GDM1 (cell line): ENCODE measurements at places on chromosomes 7 and 10.
A peak's percentile ranks its signal among the peaks of the same experiment; 100 is the strongest.

- no peak for DNase-seq
Observed at GRCh38 chr7:122219253-122219865, 75.3 kb upstream of the AASS start.

DNA sequence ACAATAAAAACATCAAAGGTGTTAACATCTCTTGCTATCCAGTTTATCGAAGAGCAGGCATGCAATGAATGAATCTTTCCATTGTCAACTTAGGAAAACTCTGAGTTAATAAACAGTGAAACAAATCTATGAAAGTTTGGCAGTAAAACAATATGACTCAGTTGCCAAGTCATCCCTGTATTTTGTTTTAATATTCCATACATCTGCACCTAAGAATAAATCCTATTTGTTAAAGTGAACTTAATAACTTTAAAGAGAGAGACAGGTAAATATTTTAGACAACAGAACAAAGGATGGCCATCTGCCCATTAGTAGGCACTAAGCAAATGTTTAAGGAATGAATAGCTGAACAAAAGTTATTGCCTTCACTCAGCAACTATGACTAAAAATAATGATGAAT lies 700.5 kb upstream of the CELF2 start:
- no peak for DNase-seq

GRCh38 chr10:79147796-79148451 lies 79.2 kb downstream of the ZMIZ1 start:
- no peak for DNase-seq

- no peak for DNase-seq
Observed at GRCh38 chr10:127873901-127874470, 18.8 kb downstream of the CLRN3 start.

DNA sequence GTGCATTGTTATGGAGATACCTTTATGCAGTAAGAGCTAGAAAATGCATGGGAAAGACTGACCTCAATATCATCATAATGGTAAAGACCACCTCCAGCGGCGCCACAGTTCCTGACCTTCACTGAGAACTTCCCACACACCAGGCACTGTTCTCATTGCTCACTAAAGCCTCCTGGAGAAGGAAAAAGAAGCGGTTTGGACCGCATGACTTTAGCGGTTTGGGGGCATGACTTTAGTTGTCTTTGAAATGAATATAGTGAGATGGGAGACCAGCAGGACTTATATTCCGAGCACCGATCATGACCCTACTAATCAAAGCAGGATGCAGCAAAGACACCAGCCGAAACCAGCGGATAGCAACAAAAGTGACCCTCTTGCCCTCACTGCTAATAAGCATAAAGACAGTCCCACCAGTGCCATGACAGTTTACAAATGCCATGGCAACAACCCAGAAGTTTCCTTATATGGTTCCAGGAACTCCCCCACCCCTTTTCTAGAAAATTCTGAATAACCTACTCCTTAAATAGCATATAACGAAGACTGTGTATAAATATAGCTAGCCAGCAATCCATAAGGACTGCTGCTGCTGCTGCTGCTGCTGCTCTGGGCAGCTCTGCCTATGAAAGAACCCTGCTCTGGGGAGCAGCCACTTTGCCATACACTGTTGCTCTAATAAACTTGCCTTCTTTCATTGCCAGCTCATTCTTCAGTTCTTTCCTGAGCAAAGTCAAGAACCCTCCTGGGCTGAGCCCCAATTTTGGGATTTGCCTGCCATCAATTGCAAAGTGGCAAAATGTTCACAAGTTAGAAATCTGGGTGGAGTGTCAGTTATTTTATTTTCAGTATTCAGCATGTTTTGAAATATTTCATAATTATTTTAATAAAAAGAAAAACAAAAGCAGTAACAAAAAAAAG lies 694.1 kb downstream of the SUGCT start:
- no peak for DNase-seq

DNA sequence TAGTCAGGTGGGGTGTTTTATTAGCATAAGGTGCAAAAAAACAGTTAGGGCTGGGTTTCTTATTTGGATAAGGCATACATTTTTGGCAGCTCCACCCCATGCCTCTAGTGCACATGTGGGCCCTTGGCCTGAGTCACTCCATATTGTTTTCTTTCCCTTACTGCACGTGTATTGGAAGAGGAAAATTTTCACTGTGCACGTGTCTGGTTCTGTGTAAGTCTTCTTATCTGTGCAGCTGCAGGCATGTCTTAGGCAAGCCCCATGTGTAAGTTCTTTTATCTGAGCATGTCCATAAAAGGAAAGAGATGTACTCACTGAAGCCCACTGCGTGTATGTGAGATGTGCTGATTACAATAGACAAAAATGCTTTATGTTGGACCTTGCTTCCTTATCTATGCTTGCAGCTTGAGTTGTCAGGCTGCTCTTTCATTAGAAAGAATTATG lies 540.3 kb upstream of the IGFBP3 start:
- DNase-seq, result no peak

- DNase-seq, result no peak
Observed at GRCh38 chr10:76723844-76724243, 913.8 kb downstream of the KCNMA1 start.

DNA sequence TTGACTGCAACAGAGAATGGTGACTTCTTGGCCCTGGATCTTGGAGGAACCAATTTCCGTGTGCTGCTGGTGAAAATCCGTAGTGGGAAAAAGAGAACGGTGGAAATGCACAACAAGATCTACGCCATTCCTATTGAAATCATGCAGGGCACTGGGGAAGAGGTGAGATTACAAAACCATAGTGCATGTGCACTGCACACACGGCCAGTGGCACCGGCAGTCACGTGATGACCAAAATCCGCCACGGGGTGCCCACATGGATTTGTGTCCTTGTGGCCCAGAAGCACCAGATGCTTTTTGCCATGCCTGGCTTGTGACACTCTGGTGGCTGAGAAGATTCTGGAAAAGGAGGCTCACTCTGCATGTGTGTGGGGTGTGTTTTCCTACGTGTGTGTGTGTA lies 32.4 kb downstream of the TACR2 start:
- no peak for DNase-seq

DNA sequence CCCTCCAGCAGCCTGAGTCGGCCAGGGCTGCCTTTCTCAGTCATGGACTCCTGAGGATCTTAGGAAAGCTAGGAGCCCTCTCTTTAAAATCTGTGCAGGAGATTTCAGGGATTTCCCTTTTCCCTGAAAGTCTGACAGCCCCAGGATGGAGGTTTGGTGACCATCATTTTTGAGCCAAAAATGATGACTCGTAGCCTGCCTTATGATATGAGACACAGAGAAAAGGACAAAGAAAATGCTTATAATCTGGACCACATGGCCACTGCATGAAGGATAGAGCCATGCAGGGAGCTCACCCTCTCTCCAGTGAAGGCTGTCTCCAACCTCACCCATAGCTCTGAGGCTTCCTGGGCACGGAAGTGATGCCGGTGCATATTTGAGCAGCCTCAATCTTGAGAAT lies 106.6 kb upstream of the CHST15 start:
- DNase-seq, result no peak

GRCh38 chr7:48389977-48390376 lies 218.7 kb downstream of the ABCA13 start:
- peak; percentile 9 for DNase-seq

DNA sequence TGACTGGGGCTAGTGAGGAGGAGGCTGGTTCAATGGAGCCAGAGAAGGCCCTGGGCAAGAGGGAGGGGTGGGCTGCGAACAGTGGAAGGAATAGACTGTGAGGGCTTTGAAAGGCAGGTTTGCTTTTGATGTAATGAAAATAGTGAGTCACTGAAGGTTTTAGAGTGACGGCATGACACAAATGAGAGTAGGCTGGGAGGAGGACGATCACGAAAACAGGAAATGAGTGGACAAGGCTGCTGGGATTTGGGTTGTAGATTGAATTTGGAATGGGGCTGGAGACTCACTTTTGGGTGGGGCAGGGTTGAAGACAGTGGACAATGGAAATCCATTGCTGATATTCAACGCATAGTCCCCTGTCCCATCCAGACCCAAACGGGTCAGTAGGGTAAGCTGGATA lies 139.6 kb downstream of the CDH23 start:
- no peak for DNase-seq

GRCh38 chr10:62492012-62492869 lies 118.1 kb downstream of the ZNF365 start:
- no peak for DNase-seq

DNA sequence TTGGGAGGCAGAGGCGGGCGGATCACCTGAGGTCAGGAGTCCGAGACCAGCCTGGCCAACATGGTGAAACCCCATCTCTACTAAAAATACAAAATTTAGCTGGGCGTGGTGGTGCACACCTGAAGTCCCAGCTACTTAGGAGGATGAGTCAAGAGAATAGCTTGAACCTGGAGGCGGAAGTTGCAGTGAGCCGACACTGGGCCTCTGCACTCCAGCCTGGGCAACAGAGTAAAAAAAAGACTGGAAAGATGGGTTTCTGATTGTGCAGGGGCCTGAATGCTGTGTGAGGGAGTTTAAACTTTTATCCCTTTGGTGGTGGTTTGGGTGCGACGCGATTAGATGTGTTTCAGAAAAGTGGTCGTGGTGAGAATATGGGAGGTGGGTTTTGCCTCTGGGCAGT lies 1.8 kb downstream of the CHST12 start:
- DNase-seq, result no peak

GRCh38 chr10:112366992-112367391 lies 6.9 kb upstream of the ACSL5 start:
- no peak for DNase-seq

GRCh38 chr10:93115661-93116383 lies 42.1 kb downstream of the CYP26A1 start:
- DNase-seq, result peak; percentile 63

DNA sequence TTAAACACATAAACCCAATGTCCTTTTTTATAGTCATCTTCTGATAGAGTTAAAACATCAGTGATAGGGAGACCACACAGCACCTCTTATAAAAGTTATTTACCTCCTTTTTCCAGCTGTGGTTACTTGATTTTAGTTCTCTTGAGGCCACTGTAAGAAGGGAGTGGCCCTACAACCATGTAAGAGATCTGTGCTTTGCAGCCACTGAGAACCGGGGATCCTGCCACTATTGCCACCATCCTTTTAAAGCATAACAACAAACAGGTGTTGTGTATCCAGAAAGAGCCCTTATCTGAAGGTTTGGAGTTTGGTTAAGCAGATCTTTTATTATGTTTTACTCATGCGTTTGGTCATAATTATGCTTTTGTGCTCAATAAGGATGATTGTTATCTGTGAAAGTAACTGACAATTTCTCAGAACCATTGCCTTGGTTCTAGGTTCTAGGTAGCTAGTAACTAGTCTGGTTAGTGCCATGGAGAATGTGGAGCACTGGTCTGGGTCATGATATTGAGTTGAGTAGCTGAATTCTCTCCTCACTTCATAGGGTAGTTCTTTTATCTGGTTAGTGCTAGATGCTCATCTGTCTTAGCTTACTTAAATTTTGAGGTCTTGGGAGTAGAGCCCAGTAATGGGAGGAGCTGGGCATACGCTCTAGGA lies 56.5 kb downstream of the ST7 start:
- no peak for DNase-seq

- no peak for DNase-seq
Observed at GRCh38 chr7:84060000-84060399, 134.6 kb downstream of the SEMA3A start.

- no peak for DNase-seq
Observed at GRCh38 chr10:13776861-13777311, 190.1 kb downstream of the PRPF18 start.

GRCh38 chr7:31249671-31250070 lies 90.9 kb downstream of the NEUROD6 start:
- no peak for DNase-seq

DNA sequence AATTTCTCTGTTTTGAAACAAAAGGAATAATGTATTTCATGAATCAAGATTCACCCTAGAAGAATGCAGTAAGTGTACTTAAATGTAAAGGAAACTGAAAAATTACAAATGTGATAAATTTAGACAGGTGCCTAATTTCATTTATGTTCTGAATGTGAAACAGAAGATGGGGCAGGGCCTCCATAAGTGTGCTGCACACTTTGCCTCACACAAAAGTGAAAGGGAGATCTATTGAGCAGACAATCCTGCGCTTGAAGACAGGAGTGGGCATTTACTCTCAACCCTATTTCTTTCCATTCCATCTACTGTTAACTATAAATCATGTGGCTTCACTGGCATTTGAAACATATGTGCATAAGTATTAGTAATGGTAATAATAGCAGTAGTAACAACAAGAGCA lies 36.2 kb downstream of the GNG11 start:
- DNase-seq, result no peak

- no peak for DNase-seq
Observed at GRCh38 chr7:98211221-98211675, at the start of gene BHLHA15. TSS of gene BHLHA15 (plus strand) at chr7:98211439. CDS start at chr7:98212310, 871 bp downstream.

- no peak for DNase-seq
Observed at GRCh38 chr7:26029911-26030310, 122.1 kb upstream of the NFE2L3 start.

- DNase-seq, result no peak
Observed at GRCh38 chr7:29987811-29988317, 1.7 kb downstream of the SCRN1 start.

DNA sequence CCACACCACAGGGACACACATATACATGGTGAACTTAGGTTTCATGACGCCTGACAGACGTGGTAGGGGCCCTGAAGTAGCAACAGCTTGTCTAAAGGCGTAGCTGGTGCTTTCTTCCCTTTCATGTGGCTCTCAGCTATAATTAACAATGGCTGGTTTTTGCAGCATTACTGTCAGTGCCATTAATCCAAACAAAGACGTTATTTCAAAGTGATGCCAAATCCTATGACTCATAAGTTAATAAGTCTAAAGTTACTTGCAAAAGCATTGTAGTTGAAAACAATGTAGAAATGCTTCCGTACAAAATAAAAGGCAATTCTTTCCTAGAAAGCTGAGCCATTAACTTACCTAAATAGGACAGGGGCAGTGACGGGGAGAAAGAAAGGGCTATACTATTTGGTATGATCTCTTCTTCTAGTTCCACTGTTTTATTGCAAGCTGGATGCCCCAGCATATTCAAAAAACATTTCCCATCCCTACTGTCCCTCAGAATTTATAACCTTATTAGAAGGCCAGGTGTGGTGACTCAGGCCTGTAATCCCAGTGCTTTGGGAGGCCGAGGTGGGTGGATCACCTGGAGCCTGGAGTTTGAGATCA lies 105.4 kb downstream of the ODAD2 start:
- DNase-seq, result no peak

GRCh38 chr7:28267012-28267411 lies 86.4 kb upstream of the JAZF1 start:
- no peak for DNase-seq

GRCh38 chr10:124997771-124998623 lies 56.1 kb downstream of the ZRANB1 start:
- no peak for DNase-seq

GRCh38 chr10:111338035-111338434 lies 261.2 kb downstream of the ADRA2A start:
- no peak for DNase-seq

- peak; percentile 15 for DNase-seq
Observed at GRCh38 chr10:78609976-78610375, 458.8 kb upstream of the ZMIZ1 start.

DNA sequence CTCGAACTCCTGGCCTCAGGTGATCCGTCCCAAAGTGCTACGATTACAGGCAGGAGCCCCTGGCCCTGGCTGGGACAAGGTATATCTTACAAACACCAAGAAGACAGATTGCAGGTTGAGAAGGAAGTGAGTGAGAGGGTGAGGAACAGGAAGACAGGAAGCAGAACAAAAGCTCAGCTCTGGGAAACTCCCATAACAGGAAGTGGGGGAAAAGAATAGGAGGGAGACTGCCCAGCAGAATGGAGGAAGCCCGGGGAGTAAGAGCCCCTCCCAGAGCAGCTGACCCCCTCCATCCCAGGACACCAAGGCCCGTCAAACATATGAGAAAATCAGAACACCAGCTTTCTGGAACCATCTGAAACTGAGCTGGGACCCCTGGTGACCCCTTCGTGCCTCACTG lies 2.9 kb downstream of the TECPR1 start:
- DNase-seq, result no peak
